ENCODE measurements at places on chromosomes 5 and 9.

DNA sequence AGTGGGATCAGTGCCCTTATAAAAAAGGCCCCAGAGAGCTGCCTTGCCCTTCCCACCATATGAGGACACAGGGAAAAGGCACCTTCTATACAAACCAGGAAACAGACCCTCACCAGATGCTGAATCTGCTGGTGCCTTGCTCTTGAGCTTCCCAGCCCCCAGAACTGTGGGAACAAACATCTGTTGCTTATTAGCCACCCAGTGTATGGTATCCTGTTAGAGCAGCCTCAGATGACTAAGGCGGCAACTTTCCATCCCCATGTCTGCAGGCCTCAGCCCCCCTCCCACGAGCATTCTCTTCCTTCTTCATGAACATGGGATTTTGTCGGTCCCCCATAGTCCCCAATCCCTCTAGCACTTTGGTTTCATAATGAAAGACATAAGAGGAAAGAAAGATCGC, 202.5 kb upstream of the GAS1 start:
- no peak for DNase-seq

DNA sequence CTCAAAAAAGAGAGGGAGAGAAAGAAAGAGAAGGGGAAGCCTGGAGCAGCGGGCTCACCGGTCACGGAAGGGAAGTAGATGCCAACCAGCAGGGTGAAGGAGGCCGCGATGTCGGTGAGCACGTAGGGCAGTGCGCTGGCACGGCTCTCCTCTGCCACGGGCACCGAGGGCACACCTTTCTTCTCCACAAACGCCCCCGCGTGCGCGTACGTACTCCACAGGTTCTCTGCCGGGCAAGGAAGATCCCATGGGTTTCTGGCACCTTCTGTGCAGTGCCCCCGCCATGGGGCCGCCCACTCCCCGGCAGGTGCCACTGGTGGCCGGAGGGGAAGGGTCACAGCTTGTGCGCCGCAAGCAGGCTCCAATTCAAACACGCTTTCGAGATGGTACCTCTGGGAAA, 30.3 kb downstream of the SLC12A7 start:
- DNase-seq: no peak

GRCh38 chr9:121073038-121073437, 1.7 kb upstream of the CNTRL start:
- DNase-seq: no peak

DNA sequence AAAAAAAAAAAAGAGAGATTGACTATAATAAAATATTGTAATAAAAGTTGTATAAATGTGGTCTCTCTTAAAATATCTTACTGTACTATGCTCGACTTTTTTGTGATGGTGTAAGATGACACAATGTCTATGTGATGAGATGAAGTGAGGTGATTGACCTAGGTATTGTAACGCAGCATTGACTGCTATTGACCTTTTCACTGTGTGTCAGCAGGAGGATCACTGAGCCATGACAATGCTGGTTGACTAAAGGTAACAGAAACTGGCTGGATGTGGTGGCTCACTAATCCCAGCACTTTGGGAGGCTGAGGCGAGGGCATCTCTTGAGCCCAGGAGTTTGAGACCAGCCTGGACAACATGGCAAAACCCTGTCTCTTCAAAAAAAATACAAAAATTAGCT, 78.6 kb upstream of the MYO10 start:
- no peak for DNase-seq

- DNase-seq: no peak
Measured at GRCh38 chr9:34876096-34876495, 82.0 kb upstream of the PHF24 start.

- DNase-seq: no peak
Measured at GRCh38 chr5:139593716-139594319, 32.7 kb downstream of the UBE2D2 start.

GRCh38 chr5:123718238-123718637, 206.3 kb downstream of the CSNK1G3 start:
- DNase-seq: no peak

DNA sequence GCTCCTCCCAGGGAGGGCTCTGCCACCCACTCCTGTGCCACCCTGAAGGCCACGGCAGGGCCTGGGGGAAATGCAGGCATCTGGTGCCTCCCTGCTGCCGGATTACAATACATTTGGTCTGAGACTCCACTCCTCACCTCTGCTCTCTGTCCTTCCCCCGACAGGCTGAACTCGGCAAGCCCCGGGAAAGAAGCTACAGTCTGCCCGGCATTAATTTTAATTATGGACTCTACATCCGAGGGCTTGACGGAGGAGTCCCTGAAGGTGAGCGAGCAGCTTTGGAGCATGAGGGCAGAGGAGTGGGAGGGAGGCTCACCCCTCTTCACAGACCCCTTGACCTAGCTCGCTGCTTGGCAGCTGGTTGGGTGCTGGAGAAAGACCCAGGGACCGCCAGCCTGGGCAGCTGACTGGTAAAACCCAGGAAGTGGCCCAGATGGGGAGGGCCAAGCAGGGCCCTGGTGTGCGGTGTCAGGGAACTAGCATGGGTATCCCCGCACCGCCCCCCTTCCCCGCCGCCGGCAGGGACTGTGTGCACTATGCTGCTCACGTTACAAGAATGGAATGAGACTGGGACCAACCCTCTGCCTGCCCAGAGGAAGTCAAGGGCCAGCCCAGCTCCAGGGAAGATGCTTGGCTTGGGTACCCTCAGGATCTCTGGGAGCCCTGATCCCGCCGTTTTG, 83.7 kb upstream of the BARHL1 start:
- no peak for DNase-seq

DNA sequence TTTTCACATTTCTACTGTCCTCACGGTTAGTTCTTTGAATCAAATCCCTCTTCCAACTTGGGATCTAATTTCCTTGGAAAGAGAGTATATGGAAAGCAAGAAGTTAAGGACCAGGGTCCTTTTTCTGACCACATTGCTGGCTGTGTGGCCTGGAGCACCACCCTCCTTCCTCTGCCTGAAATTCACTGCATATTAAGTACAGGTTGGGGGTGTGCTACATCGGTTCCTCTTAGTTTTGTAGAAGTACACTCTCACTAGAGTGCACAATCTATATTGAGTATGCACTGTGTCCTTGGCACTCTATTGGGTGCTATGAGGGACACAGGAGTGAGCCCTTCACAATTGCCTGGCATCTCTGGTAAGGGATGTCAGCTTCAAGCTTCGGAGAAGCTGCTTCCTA, 53.8 kb upstream of the KLF9 start:
- DNase-seq: no peak

- DNase-seq: no peak
Measured at GRCh38 chr5:142982821-142983200, 212.6 kb downstream of the ARHGAP26 start.

- no peak for DNase-seq
Measured at GRCh38 chr5:107365320-107366109, 305.2 kb downstream of the EFNA5 start.

DNA sequence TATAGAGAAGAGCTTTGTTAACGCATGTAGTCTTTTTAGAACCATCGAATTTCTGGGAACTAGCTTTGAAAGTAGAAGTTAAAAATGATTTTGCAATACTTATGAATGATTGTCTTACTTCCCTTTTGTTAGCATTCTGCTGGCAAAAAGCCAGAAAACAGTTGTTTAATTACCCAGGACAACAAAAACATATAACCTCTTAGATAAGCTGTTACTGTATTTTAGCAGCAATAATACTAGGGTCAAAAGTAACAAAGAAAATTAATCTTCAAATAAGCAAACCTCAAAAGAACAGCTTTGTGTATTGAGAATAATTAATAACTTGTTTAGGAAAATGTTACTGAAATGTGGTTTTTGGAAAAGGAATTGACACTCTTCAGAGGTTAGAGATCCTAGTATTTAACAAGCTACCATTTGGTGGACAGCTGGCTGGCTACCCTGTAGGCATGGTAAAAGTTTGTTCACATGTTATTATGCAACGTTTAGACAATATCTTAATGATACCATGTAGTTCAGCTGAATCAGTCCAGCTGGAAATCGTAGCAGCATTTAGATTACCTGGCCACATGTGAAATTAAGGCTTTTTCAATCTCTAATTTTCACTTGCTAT, 3.8 kb downstream of the FGF10 start:
- DNase-seq: no peak

DNA sequence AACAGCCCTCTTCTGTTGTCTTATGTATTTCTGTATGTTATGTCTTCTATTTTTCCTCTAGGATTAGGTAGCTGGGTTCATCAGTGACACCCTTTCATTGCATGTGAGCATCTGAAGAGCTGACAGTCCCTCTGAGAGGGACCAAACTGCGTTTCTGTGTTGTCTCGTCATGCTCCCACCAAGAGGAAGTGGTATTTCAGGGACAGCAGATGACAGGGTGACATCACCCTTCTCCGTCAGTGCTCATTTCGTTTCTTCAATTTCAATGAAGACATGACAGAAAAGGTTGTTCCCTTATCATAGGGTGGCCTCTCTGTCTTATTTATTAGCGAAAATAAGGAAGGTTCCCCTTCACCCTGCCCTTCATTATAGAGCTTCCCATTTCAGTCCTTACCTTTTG, 225.9 kb upstream of the NR4A3 start:
- no peak for DNase-seq

DNA sequence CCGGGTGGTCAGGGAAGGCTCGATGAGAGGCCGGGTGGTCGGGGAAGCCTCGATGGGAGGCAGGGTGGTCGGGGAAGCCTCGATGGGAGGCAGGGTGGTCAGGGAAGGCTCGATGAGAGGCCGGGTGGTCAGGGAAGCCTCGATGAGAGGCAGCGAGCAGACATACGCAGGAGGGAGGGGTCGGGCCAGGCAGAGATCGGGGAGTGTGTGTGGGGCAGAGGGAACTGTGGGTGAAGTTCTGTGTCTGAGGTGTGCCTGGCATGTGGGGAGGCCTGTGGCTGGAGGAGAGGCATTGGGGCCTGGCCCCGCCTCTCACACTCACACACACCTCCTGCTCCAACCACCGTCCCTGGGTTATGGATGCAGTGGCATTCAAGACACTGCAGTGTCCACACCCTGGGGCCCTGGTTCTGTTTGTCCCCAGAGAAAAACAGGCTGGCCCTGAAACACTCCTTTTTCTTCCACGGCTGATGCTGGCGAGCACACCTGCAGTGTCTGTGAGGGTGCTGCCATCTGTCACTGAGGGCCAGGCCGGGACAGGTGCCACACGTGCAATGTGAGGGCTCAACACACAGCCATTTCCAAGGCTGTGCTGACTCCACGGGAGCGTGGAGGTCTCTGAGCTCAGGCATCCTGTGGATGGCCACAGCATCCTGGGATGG, 6.5 kb upstream of the PLEKHG4B start:
- no peak for DNase-seq

DNA sequence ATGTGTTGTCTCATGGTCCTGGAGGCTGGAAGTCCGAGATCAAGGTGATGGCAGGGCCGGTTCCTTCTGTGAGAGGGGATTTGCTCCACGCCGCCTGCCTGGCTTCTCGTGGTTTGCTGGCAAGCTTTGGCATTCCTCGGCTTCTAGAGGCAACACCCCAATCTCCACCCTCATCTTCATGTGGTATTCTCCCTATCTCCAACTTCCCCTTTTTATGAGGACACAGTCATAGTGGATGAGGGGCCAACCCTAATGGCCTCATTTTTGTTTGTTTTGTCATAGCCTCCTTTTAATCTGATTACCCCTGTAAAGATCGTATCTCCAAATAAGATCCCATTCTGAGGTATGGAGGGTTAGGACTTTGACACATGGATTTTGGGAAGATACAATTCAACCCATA, 41.7 kb upstream of the CLK4 start:
- DNase-seq: no peak

- DNase-seq: no peak
Measured at GRCh38 chr5:89232139-89232603, 349.2 kb upstream of the MEF2C start.

GRCh38 chr9:99828417-99829176, 6.9 kb downstream of the NR4A3 start:
- no peak for DNase-seq

GRCh38 chr5:159764283-159765134, 151.8 kb upstream of the ADRA1B start:
- DNase-seq: no peak

DNA sequence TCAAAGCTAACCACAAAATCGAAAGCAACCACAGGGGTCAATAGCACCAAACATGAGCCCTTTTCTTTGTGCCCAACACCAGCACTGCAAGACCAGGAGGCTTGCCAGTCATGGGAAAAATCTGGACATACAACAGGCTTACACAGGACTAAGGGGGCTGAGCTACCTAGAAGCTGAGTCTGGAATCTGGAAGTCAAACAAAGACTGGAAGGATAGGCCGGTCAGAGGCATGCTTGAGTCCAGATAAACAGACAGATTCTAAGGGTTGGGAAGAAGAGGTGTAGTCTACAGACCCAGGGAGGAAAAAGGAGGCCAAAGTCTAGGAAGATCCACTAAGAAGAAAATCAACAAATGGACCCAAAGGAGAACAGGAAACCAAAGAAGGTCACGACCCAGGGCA, 73.3 kb downstream of the MYO10 start:
- DNase-seq: no peak

DNA sequence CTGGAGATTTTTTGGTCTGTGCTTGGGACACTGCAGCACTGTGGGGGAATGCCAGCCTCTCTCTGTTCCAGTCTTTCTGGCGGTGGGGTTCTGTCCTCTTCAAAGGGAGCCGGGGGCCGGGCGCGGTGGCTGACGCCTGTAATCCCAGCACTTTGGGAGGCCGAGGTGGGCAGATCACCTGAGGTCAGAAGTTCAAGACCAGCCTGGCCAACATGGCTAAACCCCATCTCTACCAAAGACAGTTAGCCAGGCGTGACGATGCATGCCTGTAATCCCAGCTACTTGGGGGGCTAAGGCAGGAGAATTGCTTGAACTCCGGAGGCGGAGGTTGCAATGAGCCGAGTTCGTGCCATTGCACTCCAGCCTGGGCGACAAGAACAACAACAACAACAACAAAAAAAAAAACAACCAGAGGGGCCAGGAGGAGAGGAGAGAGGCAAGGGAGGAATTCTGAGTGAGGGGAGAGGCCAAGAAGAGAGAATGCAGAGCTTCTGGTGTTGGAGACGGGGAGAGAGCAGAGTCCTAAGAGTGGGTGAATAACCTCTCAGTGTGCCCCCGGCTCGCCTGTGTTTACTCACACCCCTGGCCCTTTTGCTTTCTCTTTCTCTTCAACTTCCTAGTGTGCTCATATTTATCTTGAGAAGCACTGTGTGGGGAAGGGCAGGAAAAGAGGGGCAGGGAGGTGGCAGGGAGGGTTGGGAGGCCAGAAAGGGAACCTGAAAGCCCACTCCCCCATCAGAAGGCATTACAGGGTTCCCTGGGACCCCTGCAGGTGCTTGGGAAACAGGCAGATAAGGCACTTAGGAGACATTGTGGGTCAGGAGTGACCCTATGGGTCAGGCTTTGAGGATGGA, 3.2 kb upstream of the SET start:
- no peak for DNase-seq

- DNase-seq: no peak
Measured at GRCh38 chr9:88658311-88658822, 123.4 kb downstream of the NXNL2 start.

DNA sequence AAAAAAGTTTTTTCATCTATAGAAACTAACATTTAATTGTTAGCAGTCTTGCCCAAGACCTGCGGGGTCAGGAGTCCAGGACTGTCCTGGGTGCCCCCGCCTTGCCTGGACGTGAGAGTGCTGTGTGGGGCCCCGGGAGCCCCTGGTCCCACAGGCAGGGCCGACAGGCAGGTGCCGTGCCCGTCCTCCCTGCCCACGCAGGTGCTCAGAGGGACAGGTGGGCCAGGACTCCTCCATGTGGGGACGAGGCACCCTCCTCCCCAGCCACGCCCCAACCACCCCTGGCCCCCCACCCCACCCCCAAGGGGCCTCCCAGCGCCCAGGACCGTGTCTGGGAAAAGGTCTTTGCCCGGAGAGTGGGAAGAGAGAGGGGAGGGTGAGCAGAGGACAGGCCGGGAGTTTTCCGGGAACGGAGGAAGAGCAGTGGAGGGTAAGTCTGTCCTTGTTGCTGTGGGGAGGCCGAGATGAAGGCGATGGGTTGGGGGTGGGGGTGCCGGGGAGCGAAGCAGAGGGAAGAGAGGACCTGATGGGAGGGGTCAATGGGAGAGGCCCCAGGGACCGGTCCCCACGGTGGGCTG, 2.7 kb upstream of the LCN12 start:
- no peak for DNase-seq
